ENCODE measurements at places on chromosomes 2 and 18.

DNA sequence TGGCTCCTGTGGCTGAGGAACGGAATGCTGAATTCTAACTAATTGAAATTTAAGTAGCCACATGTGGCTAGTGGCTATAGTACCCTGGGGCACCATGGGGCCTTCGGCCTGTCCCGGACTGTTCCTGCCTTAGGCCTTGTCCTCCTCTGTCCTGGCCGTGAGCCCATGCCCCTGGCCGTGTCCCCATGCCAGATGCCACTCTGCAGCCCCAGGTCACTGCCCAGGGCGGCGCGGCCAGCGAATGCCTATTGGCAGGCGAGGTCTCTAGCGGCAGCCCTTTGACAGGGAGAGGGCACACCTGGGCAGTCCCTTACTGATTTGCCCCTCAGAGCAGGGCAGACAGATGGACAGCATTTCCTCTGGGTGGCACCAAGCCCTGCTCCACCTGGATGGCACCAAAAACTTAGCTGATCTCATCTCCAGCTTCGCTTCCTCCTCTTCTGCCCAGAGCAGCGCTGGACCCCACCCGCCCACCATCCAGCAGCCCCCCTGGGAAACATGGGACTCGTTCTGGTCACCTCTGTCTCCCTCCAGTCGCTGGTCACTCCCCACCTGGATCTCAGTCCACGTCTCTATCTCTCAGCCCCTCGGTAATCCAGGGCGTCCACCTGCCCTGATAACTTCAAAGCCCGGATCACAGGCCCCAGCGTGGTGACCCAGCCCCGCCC lies 1.1 kb upstream of the DGKD start:
- no peak for DNase-seq

GRCh38 chr18:28177828-28178635 lies 1.1 kb upstream of the CDH2 start:
- DNase-seq: peak; percentile 82

- no peak for DNase-seq
These were observed 12.7 kb downstream of the MAIP1 start for GRCh38 chr2:199968126-199968525.

GRCh38 chr2:237059155-237059875 lies 26.4 kb upstream of the COPS8 start:
- no peak for DNase-seq

DNA sequence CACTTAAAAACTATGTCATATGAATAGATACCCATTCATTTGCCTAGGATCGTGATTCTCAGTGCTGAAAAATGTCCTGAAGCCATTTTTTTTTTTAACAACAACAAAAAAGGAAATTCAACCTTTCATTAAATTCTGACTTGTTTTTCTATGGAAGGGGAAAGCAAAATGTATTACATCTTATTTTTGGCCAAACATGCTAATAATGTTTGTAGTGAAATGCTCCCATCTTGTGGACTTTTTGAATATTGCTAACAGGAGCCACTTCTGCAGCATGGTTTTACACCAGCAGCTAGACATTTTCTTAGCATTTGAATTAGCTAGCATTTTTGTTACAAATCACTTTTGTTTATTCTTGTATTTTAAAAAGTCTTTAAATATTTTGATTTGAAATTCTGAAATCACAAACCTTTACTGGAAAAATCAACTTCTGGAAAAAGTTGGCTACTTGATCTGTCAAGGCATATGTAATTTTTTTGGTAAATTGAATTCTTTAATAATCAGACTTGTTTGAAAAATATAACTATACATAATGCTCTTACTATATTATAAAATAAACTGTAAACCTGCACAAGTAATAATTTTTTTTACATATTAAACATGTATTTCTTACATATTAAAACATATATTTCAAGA lies 75.8 kb downstream of the KIDINS220 start:
- peak; percentile 51 for DNase-seq

GRCh38 chr2:73892631-73893329 lies at the start of gene ACTG2:
Gene ACTG2, plus strand, starts transcription at chr2:73893008. Its CDS starts 8,304 bp downstream, at chr2:73901312.
- DNase-seq: no peak

GRCh38 chr2:142347751-142348150 lies 216.9 kb upstream of the LRP1B start:
- DNase-seq: no peak
